Stimulated activated CD8-positive, alpha-beta memory T cell treated with anti-CD3 and anti-CD28 coated beads, Interleukin-7, amount 100 ng/mL, for 1 hour (primary cell): ENCODE measurements at places on chromosomes 3 and 15.

GRCh38 chr15:85625166-85625830 lies 169.4 kb downstream of the KLHL25 start:
- DNase-seq = no peak

DNA sequence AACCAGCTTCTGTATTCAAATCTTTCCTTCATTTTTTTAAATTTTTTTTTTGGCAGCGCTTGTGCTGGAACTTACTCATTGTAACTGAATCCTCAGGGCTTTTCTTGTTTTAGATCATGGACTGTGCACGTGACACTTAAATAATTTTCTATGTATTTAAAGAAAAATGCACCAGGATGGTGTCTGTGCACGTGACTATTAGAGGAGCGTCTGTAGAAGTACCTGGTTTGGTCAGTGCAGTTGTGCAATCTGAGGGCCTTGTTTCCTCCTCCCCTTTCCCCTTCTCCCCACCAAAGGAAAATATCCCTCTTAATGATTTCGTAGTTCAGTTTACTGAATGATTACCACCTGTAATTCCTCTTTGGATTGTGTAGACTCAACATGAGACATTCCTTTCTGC lies 31.3 kb downstream of the EDEM1 start:
- no peak for DNase-seq

DNA sequence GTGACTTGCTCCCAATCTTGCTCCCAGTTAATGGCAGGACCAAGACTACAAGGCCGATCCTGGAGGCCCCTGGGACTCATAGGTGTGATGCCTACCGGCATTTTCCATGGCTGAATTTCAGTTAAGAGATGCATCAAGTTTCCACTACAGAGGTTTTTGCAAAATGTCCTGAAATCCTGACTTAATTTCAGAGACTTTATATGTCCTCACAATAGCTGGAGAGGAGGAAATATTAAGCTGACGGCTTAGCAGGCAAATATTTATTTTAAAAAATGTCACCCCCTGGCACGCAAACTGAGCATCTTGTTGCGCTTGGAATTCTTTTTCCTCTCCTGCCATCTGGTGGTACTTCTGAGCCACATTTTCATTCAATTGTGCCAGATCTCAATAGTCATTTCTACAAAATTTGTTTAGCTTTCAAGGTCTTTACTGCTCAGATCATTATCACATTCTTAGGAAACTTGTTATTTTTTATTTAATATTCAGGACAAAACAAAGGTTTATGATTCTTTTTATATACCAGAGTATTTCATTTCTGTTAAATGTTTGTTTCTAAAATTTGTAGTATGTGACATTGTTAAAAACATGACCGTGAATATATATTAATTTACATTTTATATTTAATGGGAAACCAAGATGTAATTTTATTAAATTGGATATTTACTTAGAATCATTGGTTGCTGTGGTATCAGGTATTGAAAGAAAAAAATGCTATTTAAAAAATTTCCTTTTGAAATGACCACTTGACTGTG lies 189.2 kb upstream of the THRB start:
- DNase-seq = no peak

DNA sequence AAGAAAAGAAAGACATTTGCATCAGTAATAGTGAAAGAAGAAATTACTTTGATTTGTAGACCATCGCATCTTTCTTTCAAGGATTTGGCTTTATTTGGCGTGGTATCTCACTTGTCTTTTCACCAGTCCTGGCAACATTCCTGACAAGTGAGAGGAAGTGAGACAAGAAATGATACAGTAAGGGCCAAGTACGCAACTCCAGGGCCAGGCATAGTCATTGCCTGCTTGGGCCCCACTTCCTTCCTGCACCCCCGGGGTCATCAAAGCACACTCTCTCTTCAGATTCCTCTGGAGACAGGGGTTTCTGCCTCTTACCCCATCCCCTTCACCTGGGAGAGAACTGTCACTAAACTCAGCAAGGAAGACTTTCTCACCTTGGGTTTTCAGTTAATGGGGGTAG lies 55.1 kb downstream of the CD47 start:
- DNase-seq = no peak

DNA sequence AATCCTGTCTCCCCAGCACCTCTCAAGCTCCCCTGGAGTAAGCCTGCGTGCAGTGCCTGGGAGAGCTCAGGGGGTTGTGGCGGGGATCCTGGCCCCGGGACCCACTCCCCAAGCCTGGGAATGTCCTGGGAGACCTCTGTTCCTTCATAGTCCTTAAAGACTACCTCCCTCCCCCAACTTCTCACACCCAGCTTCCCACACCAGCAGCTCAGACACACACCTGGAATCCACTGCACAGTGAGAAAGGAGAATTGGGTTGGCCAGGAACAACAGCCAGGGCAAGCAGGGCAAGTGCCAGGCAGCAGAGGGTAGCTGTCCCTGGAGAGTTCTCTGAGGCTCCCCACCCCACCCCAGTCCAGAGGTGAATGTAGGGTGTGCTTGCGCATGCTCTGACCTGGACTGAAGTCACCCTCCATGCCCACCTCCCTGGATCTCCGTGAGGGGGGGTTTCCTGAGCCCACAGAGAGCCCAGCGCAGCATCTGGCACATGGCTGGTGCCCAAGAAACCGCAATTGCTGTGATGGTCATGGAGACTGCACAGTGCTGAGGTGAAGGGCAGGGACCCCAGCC lies 22.2 kb downstream of the PSTPIP1 start:
- DNase-seq = no peak

- no peak for DNase-seq
Measured at GRCh38 chr15:80507131-80507530, 102.9 kb downstream of the ARNT2 start.

GRCh38 chr15:48058371-48058770 lies 62.4 kb upstream of the SLC24A5 start:
- no peak for DNase-seq

GRCh38 chr15:80010131-80010673 lies 39.2 kb upstream of the BCL2A1 start:
- DNase-seq = no peak
